Bladder microvascular endothelial cell (primary cell): ENCODE measurements at places on chromosomes 13 and 19. TPM values are rescaled to one million over a fixed set of nuclear protein-coding genes. Genes with fewer than 3 reads are reported as not detected.

Gene ZNF486
- 4.2 and 9.9 TPM in 2 replicates for total RNA-seq

Gene ADGRE3
- total RNA-seq, result not detected in 2 replicates

Gene TMEM161A
- 15.5 and 24.7 TPM in 2 replicates for total RNA-seq

Gene TNFSF9
- 0.32 and 0.69 TPM in 2 replicates for total RNA-seq

Gene NLRP5
- not detected in 2 replicates for total RNA-seq

Gene ZNF226
- total RNA-seq, result 11.7 and 14.4 TPM in 2 replicates
